ENCODE measurements at places on chromosomes 11 and 22.

- DNase-seq = no peak
Measured at GRCh38 chr11:12999597-12999996, 9.5 kb upstream of the RASSF10 start.

DNA sequence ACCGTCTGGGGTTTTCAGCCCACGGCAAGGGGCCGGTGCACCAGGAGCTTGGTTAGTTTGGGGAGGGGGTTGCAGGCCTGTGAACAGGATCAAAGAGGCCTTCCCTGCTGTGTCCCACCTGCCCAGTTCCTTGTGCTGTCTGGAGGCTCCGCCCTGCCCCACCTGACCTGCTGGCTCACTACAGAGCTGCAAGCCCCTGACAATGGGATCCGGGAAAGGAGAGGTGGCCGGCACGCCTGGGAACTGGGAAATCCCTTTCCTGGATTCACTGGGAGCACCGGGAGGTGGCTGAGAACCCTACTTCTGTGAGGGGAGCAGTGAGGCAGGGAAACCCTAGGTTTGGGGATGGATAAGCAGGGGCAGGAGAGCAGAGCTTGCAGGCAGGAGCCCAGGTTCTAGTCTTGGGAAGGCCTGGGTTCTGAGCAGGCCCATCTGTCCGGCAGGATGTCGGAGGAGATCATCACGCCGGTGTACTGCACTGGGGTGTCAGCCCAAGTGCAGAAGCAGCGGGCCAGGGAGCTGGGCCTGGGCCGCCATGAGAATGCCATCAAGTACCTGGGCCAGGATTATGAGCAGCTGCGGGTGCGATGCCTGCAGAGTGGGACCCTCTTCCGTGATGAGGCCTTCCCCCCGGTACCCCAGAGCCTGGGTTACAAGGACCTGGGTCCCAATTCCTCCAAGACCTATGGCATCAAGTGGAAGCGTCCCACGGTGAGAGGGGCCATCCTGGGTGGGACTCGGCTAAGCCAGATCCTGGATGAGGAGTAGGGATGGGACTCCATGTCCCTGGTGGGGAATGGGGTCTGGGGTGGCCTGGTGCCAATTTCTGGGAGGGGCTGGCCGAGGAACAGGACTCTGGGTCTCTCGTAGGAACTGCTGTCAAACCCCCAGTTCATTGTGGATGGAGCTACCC is 786 bp downstream of the CAPN1 start:
- DNase-seq = no peak

GRCh38 chr22:40238425-40239344 is 61.0 kb downstream of the TNRC6B start:
- no peak for DNase-seq

- DNase-seq = no peak
Measured at GRCh38 chr11:65471447-65471891, 27.4 kb upstream of the MALAT1 start.

DNA sequence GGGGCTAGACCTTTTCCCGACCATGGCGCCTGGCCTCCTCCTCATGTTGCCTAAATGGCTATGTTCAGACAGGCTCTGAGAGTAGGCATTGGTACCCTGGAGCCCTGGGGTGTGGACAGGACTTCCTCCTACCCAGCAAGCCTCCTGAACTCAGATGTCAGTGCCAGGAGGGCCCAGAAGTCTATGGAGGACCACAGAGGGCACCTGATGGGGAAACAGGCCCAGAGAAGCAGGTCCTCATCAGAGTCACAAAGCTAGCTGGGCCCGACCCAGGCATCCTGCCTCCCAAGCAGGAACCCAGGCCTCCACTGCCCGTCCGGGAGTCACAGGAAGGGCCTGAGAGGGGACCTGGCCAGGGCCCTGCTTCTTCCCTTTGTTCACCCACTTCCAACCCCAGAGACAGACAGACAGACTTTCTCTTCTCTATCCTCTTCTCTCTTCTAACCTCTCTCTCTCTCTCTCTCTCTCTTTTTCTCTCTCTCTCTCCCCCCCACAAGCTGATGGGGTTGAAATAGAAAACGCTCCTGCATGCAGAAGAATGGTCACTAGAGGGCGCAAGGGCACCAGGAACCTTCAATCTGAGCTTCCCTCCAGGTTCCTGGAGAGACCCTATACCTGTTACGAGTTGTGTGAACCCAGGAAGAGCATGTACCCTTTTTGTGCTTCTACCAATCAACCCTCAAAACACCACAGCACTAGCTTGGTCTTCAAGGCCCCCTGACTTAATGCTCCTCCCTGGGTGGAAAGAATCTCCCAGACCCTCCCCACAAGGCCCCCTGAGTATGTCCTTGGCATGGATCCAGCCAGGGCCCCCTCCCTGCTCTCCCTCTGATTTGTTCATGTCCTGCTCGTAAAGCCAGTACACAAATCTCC is 27.1 kb downstream of the ARAP1 start:
- DNase-seq = peak; percentile 68

GRCh38 chr11:114447444-114447843 is 8.2 kb downstream of the REXO2 start:
- DNase-seq = no peak

DNA sequence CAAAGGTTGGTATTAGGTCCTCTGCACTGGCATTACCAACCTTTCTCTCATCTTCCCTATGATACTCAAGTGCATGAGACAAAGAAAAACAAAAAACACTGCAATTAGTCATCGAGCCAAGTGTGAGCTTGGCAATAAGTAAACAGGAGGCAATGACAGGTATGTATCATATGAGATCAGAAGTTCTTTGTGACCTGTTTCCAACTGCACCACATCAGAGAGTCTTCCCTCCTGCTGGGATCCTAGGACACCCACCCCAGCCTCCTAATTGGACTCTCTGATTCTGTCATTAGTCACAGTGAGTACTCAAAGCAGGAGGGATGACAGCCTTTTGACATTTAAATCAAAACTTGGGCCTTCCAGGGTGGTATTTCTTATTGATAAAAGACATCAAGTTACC is 7.8 kb upstream of the JAML start:
- no peak for DNase-seq

DNA sequence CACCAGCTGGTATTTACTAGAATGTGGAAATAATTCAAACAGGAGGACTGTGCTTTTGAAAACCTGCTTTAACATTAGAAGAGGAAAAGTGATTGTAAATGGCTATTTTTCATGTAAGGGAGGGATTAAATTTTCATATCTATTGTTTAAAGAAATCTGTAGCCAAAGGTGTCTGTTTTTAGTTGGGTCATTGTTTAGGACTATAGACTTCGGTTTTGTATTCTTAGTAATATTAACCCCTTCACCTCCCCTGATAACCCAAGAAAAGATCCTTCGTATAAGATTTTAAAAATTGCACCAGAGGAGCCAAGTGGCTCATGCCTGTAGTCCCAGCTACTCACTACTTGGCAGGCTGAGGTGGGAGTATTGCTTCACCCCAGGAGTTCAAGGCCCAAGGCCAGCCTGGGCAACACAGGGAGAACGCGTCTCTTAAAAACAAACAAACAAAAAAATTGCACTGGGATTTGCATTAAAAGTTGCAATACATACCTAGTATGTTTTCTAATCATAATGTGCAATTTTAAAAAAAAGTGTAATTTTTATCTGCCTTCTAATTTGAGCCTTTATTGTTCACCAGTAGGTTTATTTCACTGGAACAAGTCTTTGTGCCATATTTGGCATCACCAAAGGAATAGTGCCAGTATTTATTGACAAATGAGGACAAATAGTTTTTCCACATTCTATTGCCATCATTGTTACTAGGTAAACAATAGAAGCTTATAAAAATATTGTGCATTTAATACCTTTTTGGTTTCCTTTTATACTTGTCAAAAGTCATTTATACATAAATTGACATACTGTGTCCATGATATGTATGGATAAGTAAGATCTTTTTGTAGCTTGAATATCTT is 34.3 kb downstream of the MTMR3 start:
- DNase-seq = no peak

DNA sequence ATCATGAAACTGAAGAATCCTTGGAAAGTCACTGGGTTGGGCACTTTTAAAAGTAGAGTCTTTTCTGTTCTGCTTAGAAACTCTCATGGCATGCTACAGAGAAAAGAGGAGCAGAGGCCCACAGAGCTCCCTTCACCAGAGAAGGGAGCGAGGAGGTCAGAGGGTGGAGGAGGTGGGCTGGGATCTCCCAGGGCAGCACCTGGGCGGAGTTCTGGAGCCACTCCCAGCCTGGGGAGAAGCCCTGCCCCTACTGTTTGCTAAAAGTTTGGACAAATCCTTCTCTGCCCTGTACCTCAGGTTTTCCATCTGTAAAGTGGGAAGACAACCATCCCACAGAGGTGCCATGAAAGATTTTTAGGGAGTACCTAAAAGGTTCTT is 299.1 kb downstream of the KIRREL3 start:
- DNase-seq = no peak

All from HS-27A (cell line).